ENCODE measurements at places on chromosomes 16 and 17.
A peak's percentile ranks its signal among the peaks of the same experiment; 100 is the strongest.

- DNase-seq: peak; percentile 18
These were observed 34.0 kb downstream of the RAB11FIP4 start for GRCh38 chr17:31425282-31426040.

DNA sequence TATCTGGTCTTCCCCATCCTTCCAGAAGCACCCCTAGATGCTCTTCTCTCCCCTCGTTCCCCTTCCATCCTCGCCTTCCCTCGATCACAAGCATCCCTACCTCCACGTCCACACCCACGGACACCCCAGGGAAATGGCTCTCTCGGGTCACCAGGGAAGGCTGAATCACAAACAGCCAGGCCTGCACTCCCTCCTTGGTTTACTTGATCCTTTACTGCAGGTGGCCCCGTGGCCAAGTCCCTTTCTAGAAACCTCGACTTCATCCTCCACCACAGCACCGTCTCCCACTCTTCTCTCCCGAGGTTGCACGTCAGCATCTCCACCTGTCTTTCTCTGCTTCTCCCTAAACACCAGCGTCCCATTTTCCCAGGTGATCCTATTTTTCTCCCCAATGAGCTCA is 6.5 kb upstream of the RBFOX3 start:
- DNase-seq: no peak

GRCh38 chr17:38926293-38927070 is 1.1 kb downstream of the LASP1NB start:
- DNase-seq: no peak

DNA sequence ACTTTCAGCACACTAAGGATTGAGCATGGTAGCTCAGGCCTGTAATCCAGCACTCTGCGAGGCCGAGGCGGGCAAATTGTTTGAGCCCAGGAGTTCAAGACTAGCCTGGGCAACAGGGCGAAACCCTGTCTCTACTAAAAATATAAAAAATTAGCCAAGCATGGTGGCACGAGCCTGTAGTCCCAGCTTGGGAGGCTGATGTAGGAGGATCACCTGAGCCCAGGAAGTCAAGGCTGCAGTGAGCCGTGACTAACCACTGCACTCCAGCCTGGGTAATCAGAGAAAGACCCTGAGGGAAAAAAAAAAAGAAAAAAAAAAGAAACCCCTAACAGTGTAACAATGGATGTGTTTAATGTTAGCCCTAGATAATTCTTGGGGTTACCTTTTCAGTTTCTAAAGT is 24.0 kb downstream of the PARN start:
- no peak for DNase-seq
